ENCODE measurements at places on chromosomes 7 and 10.

DNA sequence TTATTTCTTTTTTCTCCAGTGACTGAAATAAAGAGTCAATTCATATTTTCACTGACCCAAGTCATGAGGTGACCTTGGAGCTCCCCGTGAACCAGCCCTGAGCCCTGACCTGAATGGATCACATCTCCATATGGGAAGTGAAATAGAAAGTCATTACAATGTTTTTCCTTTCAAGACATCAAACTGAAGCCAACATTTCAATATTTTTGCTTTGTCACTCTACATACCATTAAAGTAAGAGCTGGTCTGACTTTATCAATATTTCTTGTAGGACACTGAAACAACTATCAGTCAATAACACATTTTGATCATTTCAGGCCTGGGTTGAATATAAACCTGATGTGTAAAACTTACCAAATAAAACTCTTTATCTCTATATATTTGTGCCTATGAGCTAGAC is 249.8 kb upstream of the PHF14 start:
- peak; percentile 4 for DNase-seq

- no peak for DNase-seq
Observed at GRCh38 chr10:4758256-4758655, 67.8 kb upstream of the AKR1E2 start.

GRCh38 chr7:130069179-130069977 is 956 bp upstream of the KLHDC10 start:
- peak; percentile 35 for DNase-seq

GRCh38 chr7:158664406-158664805 is 40.2 kb downstream of the NCAPG2 start:
- DNase-seq: no peak

DNA sequence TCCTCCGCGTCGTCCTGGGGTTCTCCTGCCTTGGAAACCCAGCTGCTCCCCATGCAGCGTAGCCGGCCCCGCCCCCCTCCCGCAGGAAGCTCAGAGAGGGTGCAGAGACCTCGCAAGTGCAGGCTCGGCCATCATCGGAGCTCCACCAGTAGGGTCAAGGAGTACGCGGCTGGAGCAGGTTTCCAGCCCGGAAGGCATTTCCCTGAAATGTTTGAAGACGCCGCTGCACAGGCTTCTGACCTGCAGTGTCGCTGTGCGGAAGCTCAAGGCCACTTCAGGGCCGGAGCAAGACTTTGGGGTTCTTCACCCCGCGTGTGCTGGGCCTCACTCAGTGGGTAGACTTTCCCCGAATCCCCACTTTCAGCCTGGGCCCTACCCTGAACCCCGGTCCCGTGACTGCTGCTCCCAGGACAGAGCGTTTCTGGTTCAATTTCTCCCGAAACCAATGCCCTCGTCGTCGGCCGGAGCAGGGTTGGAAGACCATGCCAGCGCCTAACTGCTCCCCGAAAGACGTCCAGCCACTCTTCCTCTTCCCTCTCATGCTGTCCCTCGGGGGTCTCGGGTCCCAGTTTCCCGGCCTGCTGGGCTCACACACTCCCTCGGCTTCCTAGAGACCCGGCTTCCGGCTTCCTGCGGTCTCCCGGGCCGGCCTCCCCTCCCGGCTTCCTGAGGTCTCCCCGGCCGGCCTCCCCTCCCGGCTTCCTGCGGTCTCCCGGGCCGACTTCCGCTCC is 52.1 kb downstream of the INSIG1 start:
- no peak for DNase-seq

DNA sequence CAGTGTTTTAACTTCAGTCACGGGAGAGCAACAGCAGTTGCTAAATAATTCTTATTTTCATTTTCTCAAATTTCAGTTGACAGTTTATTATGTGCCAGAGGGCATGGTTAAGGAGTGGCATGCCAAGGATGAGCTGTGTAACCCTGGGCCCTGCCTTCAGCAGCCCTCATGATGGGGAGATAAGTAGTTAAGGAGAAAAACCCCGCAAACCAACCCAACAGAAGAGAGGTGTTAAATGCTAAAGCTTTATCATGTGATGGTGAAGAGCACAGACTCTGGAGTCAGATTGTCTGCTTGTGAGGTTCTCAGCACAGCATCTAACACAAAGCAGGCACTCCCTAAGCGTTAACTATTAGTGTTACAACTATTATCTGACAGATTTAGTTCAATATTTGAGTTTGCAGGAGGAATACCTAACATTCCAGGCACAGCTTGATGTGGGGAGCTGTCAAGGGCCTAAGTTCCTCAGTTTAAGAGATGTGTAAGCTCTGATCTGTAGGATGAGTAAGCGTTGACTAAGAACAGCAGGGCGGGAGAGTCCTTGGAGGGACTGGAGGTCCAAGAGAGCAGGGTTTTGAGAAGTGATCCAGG is 29.6 kb downstream of the STAM start:
- peak; percentile 89 for DNase-seq

DNA sequence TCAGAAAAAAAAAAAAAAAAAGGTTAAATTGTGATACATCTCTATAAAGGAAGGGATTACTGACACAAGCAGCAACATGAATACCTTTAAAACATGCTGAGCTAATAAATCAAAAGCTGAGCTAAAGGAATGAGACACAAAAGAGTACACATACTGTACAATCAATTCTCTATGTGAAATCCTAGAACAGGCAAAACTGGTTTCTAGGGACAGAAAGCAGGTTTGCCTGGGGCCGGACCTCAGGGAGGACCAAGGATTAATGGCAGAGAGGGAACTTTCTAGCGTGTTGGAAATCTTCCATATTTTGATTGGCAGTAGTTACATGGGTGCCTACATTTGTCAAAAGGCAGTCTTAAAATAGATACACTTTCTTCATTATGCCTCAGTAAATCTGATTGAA is 52.5 kb downstream of the KLRG2 start:
- no peak for DNase-seq

DNA sequence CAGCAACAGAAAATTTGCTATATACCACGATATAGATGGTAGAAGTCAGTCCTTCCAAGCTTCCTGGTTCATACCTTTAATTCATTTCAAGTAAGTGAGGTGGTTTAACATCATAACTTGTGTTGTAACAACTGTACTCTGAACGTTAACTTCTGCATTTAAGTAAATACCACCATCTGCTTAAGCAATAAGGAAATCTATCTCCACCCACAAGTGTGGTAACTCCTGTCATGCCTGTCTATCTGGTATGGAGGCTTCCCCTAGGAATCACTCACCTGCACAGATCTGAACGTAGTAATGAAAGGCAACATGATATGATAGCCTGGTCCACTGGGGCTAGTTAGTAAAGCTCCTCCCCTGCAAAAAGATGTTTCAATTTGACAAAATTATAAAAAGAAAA is 2.3 kb downstream of the ERLIN1 start:
- DNase-seq: peak; percentile 80

DNA sequence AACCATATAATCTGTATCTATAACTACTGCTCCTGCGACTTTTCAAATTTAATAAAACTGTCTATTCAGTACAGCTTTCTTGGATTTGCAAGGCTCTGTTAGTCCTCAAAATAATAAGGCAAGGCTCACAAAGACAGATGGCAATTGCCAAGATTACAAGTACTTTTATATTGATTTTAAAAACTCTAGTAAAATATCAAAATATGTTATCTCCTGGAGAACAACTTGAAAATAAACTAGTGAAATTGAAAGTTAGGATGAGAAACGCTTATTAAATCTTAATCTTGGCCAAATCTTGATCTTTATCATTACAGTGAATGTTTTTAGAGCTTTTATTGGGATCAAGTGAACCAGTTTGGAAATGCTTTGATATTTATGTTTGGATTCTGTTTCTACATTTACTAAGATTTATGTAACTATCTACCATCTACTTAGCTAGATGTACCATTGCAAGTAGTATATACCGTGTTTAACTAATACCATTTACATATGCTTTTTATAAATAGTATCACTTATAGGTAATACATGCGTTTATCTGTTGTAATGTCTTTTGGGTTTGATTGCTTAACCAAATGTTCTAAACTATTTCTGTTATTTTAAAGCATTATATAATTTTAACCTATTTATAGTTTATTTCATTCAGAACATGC is 70.0 kb downstream of the CABCOCO1 start:
- DNase-seq: no peak

DNA sequence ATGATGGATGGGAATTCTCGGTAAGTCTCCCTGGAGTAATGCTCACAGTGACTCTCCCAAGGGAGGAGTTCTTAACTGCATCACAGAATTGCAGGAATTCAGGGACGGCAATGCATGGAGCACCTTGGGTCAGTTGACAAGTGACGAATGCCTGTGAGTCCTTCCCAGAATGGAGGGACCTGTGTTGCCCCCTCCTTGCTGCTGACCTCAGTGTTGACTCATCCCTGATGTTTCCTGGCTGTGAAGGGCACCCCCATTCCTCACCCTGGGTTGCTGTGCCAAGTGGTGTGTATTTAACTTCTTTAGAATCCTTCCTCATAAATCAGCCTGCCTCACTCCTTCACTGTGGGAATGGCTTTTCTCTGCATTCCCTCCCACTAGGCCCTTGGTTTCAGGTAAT is 98.9 kb downstream of the LRMDA start:
- DNase-seq: no peak

GRCh38 chr10:50527442-50528043 is 96.2 kb downstream of the SGMS1 start:
- DNase-seq: peak; percentile 85

- DNase-seq: no peak
Observed at GRCh38 chr7:152354061-152354460, 81.7 kb downstream of the KMT2C start.

GRCh38 chr10:18984531-18984930 is 64.1 kb upstream of the MALRD1 start:
- DNase-seq: peak; percentile 78

DNA sequence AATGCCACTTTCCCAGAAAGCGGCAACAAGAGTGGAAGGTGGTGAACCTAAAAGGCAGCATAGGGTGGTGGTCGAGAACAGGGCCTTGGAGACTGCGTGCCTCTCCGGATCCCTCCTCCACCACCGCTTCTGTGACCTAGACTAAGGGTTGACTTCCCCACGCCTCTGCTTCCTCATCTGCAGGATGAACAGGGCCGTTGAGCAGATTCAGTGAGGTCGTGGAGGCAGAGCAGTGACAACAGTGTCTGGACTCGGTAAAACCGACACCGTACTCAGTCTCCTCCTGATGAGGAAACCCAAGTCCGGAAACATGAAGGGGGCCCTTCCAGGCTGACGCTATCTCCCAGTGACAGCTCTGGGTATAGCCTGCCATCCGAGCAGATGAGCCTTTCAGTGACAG is 162.6 kb downstream of the CELF2 start:
- no peak for DNase-seq

DNA sequence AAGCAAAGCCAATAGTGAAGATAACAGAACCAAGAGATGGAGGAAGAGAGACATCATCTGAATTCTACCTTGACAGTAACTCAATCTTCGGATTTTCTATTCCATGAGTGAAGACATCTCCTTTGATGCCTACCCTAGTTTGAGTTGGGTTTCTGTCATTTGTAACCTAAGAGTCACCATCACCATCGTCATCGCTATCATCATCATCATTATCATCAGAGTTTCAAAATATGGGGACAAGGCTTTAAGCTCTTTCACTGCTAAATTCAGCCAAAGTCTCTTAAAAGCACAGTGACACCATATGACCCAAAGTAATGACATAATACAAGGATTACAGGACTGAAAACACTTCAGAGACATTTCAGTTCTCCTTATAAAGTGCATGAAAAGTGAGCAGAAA is 57.2 kb downstream of the NEBL start:
- DNase-seq: no peak

DNA sequence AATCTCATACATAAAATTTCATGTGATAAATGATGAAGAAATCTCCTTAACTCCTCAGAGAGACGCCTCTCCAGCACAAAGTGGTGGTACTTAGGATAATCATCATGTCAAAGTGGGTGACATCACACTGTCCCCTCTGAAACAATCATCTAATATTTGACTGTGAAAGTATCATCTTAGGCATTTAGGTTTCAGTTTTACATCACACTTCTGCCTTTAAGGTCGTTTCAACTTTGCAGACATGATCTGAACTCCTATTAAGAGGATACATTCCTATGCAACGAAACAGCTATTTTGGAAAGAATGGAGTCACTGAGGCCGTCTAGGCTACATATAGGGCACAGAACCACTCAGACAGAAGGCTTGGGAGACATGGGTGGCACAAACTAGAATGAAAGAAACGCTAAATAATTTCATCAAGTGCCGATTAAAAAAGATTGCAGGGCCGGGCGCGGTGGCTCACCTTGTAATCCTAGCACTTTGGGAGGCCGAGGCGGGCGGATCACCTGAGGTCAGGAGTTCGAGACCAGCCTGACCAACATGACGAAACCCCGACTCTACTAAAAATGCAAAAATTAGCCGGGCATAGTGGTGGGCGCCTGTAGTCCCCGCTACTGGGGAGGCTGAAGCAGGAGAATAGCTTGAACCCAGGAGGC is 2.0 kb downstream of the VOPP1 start:
- DNase-seq: no peak

Data from OCI-M1 (cell line).